RKO (cell line): ENCODE measurements at places on chromosomes 6 and 20.

- DNase-seq: no peak
Measured at GRCh38 chr6:117381749-117382148, 44.0 kb downstream of the ROS1 start.

GRCh38 chr20:7687065-7687464 is 253.2 kb downstream of the HAO1 start:
- DNase-seq: no peak

- DNase-seq: no peak
Measured at GRCh38 chr20:23071996-23072395, 14.1 kb downstream of the CD93 start.

- DNase-seq: no peak
Measured at GRCh38 chr6:501891-502601, 110.5 kb downstream of the IRF4 start.

GRCh38 chr6:73329201-73329600 is 24.9 kb downstream of the DPPA5 start:
- no peak for DNase-seq

GRCh38 chr20:2223558-2224367 is 72.0 kb upstream of the TGM3 start:
- no peak for DNase-seq

DNA sequence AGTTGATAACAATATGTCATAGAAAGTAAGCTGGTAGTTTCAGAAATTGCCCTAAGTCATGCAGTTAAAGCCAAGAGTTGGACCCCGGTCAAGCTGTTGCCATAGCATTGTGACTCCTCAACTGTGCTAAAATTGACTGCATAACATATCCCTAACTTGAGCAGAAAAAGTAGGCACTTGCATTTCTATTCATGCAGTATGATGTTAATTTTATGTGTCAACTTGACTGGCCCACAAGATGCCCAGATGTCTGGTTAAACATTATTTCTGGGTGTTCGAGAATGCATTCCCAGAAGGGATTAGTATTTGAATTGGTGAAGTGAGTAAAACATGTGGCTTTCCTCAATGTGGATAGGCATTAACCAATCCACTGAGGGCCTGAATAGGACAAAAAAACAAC is 136.4 kb downstream of the GPR63 start:
- DNase-seq: no peak

GRCh38 chr6:125188037-125188436 is 34.5 kb downstream of the TPD52L1 start:
- no peak for DNase-seq

DNA sequence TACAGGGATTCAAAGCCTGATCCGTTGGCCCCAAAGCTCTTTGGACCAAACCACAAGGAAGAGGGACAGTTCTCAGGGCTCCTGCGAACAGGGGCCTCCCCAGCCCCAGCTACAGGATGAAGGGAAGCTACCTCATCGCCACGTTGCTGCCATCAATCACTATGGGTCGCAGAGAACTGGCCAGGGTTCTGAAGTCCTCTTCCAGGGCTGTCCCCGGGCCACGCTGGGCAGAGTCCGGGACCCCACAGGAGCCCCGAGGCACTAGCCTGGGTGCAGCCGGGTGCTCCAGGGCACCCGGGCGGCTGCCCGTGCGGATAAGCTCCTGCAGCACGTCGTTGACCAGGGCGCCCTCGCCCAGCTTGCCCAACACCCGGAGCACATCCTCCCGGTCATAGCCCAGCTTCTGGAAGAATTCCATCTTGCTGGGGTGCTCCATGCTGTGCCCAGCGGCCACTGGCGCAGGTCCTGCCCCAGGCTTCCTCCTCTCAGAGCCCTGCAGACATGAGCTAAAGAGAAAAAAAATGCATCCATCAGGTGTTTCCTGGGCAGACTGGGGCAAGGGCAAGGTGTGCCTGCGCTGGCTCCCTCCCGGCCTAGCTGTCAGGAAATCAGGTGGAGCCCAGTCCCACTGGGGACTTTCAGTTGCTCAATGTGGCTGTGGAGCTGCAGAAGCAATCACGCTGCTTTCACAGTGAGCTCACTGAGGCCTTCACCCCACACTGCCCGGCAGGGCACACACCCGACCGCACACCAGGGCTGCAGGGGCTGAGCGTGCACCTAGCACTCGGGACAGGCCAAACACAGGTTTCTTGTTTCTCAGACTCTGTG is 10.5 kb downstream of the ZC3H12D start:
- no peak for DNase-seq
